ENCODE measurements at places on chromosomes 1 and 21.

- no peak for DNase-seq
These were observed 168.6 kb upstream of the KCNK2 start for GRCh38 chr1:214913966-214914365.

GRCh38 chr1:53621144-53621543 lies 117.8 kb downstream of the GLIS1 start:
- no peak for DNase-seq

DNA sequence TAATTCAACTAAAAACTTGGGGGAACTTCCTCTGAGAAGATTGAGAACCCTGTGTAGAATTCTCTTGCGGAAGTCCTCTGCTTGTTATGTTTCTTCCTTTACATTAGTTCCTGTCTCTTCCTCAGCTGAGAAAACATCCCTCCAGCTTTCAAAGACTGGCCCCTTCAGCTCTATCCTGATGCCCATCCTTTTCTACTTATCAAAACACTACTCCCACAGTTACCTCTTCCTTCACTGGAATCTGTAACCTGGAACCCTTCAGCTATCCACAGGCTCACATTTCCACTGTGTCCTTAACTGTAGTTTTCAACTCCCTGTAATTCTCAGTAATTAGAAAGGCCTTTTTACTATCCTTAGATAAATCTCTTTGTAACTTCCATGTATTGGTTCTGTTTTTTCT lies 6.0 kb upstream of the DEDD start:
- DNase-seq, result no peak

DNA sequence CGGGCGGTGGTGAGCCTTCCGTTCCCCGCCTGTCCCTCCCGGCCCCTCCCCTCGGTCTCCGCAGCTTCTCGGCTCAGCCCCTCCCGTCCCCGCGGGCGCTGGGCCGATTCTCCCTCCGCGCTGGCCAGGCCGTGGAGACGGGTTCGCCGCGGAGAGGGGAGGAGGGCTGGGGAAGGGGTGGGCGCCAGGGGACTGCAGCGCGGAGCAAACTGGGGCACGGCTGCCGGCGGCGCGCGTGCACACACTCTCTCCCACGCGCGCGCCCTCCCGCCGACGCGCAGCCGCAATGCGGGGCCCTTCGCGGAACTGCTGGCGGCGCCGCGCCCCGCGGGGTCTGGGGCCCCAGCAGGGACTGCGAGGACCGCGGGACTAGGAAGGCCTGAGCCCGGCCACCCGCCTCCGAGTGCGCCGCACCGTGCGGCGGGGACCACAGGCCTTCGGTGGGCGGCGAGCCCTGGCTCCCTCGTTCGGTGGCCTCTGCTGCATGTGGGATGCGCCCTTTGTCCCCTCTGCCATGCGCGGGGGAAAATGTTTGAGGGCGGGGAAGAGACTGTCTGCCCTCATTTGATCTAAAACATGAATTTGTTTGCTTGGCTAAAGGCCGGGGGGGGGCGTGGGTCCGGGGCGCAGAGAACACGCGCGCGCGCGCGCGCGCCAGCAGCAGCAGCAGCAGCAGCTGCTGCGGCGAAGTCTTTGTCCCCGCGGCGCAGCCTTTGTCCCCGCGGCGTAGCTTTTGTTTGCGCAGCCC lies 90.7 kb upstream of the VAMP3 start:
- DNase-seq, result peak; percentile 8

GRCh38 chr1:208166340-208167138 lies 77.6 kb downstream of the PLXNA2 start:
- no peak for DNase-seq

DNA sequence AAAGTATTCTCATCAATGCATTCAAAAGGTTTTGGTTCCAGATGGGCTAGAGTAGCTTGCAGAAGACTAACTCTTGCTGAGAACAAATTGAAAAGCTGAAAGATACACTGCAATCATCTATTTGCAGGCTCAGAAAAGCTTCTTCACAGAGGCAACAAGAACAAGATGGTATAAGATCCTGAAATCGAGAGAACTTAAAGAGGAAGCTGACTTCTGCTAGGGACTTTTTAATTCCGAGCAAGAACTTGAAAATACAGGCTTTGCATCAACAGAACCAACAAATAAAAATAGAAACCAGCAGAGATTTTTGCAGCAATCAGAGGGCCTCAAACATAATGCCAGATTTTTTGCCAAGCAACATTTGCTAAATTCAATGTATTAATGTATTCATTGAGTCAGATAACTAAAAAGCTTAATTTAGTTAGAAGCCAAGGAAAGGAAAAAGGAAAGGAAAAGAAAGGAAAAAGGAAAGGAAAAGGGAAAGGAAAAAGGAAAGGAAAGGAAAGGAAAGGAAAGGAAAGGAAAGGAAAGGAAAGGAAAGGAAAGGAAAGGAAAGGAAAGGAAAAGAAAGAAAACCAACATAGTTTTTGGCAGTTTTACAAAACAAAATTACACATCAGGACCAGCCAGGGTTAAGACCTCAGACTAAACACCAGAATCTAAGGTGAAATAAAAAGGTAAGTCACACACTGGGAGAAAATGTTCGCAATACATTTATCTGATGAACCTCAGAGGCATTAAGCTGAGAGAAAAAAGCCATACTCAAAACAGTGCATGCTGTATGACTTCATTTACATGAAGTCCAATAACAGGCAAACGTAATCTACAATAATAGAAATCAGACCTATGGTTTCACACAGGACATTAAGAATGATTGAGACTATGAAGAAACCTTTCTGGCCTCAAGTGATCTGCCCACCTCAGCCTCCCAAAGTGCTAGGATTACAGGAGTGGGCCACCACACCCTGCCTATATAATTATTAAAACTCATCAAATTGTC lies 42.6 kb downstream of the FAF1 start:
- no peak for DNase-seq
